Neural crest cell (in vitro differentiated cells): ENCODE measurements at places on chromosomes 2 and 18. TPM values are rescaled to one million over a fixed set of nuclear protein-coding genes. Genes with fewer than 3 reads are reported as not detected.

TMEM18 gene
- 27.7 and 28.2 TPM in 2 replicates for total RNA-seq

MYOM1 gene
- 0.89 and 1.4 TPM in 2 replicates for total RNA-seq

ACTR2 gene
- 213 and 217 TPM in 2 replicates for total RNA-seq

DNA sequence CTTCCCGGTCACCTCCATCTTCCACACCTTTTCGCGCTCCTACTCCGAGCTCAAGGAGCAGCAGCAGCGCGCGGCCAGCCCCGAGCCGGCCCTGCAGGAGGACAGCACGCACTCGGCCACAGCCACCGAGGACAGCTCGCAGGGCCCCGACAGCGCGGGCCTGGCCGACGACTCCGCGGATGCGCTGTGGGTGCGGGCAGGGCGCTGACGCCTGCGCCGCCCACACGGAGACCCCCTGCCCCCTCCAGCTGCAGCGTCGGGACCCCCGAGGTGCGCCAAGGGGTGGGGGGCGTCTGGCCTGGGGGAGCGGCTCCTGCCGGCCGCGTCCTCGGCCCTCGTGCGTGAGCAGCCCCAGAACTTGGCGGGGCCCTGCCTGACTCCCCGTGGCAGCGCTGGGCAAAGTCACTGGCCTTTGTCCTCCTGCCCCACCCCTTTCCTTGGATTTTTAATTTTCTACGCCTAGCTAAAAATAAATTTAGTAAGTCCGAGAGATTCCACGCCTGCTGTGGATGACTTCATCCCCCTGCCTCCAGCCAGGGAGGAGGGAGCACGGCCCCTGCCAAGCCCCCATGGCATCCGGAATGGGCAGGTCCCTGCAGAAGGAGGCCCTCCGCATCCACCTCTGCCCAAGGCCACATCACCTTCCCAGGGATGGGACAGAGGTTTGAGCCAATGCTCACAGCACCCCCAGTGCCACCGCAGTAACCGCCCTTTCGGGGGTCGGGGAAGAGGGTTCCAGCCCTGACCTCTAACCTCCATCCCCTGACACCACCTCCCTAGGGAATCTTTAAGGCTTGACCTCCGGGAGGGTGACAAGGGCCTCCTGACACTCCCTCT lies 51.6 kb downstream of the SLC66A2 start:
- no peaks in the 10 kb centered on the region for H3K27me3 ChIP-seq
- no peak for DNase-seq
- H3K36me3 ChIP-seq: peaks cover 38% of the 10 kb centered on the region
- H3K4me1 ChIP-seq: no peaks in the 10 kb centered on the region

DNA sequence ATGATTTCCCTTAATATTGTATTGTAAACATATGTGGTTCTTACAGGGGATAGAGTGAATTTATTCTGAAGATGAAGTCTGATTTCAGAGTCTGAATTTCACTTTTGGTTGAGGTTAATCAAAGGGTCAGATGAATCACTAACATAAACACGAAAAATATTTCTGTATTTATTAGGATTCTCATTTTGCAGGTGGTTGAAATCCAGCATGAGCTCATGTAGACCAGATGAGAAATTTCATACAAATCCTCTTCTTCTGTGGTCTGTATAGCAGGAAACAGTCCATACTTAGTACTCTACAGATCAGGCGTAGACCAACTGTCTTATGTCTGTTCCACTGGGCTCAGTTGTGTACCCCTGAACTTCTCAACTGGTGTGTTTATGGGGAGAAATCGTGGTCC lies 157.8 kb downstream of the BABAM2 start:
- H3K4me1 ChIP-seq: no peaks in the 10 kb centered on the region
- H3K27ac ChIP-seq: no peak overlapping the region
- H3K27me3 ChIP-seq: no peaks in the 10 kb centered on the region
- no peaks in the 10 kb centered on the region for H3K36me3 ChIP-seq
- no peak overlapping the region for H3K4me3 ChIP-seq
- no peak for DNase-seq

- H3K36me3 ChIP-seq: no peaks in the 10 kb centered on the region
- H3K27me3 ChIP-seq: no peaks in the 10 kb centered on the region
- no peak overlapping the region for H3K4me3 ChIP-seq
- no peak overlapping the region for H3K27ac ChIP-seq
These were observed 39.7 kb downstream of the C2orf76 start for GRCh38 chr2:119326938-119327337.

DNA sequence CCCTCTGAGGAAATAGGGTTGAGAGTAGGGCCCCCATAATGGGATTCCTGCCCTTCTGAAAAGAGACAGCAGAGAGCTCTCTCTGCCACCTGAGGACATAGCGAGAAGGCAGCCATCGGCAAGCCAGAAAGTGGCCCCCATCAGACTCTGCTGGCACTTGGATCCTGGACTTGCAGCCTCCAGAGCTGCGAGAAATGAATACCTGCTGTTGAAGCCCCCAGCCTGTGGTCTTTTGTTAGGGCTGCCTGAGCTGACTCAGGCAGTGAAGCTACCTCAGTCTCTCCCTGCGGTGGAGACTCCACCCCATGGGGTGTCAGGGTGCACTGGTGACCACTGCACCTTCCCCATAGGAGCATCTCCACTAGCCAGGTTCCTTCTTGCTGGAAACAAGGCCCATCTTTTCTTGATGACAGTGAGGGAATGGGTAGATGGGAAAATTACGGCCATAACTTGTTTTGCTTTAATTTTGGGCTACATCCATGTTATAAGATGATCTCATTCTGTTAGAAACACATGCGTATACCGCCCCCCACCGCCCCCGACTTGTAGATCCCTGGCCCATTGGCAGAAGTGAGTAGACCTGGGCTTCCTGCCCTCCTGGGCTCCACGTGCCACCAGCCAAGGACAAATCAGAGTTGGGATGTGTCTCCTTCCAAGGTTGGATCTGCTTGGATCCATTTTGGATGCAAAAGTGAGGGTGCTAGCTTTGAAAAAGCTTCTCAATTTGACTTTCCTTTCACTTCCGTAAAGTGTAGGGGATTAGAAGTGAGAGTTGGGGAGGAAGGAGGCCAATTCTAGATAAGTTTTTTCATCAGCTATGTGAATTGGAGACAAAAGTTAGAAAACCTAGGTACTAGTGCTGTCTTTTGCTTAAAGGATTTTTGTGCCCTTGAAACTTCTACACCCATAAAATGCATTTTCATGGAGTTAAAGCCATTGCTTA lies 42.9 kb downstream of the NCK2 start:
- peaks cover 45% of the 10 kb centered on the region for H3K4me1 ChIP-seq
- H3K4me3 ChIP-seq: no peak overlapping the region
- peak overlapping the region; percentile 86 for H3K27ac ChIP-seq
- peaks cover 5% of the 10 kb centered on the region for H3K36me3 ChIP-seq
- no peaks in the 10 kb centered on the region for H3K27me3 ChIP-seq

GRCh38 chr18:3716116-3716660 lies 266.2 kb downstream of the TGIF1 start:
- peaks cover 5% of the 10 kb centered on the region for H3K4me1 ChIP-seq
- DNase-seq: no peak
- H3K36me3 ChIP-seq: no peaks in the 10 kb centered on the region
- no peak overlapping the region for H3K27ac ChIP-seq
- H3K4me3 ChIP-seq: no peak overlapping the region
- no peaks in the 10 kb centered on the region for H3K27me3 ChIP-seq

DNA sequence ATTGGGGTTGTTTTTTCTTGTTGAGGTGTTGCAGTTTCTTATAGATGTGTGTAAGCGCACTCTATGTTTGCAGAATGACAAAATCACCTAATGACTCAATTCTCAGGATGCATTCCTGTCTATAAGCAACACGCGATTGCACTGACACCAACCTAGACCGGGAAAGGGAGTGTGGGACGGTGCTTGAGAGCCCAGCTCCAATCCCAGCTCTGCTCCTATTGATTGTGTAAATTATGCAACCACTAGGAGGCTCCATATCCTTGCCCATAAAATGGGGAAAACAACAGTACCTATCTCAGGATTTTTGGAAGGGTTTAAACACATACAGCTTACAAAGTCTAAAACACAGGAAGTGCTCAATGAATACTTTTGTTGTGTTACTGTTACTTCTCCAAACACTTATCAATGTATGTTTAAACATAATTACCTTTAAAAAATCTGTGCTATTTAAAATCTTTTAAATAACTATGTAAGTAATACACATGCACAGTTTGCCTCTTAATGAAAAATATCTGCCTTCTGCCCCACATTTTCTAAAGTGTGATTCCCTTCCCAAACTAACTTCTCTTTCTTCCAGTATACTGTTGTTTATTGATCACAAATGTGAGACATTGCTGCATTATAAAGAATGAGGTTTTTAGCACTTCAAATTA lies 132.5 kb downstream of the SPHKAP start:
- H3K4me3 ChIP-seq: no peak overlapping the region
- no peak overlapping the region for H3K27ac ChIP-seq
- peaks cover 6% of the 10 kb centered on the region for H3K27me3 ChIP-seq
- H3K4me1 ChIP-seq: peaks cover 3% of the 10 kb centered on the region

DNA sequence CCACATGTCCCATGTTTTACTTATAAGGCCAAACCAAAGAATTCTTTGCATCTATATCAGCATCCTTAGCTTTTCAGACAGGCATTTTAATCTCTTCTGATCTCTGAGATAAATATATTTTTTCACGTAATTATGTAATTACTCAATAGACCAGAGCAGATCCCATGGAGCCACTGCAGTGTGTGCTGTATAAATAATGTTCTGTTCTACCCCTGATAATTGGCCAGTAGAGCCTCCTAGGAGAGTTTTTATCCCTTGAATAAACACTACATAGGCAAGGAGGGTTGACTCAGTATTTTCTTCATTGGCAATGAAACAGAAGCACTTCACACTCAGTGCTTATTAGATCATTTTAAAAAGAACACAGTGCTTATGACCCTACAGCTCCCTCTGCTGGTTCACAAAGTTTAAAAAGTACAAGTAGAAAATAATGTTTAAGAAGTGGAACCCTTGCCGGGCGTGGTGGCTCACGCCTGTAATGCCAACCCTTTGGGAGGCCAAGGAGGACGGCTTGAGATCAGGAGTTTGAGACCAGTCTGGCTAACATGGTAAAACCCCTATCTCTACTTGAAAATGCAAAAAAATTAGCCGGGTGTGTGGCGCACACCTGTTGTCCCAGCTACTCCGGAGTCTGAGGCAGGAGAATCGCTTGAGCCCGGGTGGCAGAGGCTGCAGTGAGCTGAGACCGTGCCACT lies 91.9 kb downstream of the PPP1R1C start:
- H3K27me3 ChIP-seq: no peaks in the 10 kb centered on the region
- DNase-seq: peak; percentile 58
- no peak overlapping the region for H3K4me3 ChIP-seq
- no peaks in the 10 kb centered on the region for H3K36me3 ChIP-seq
- no peak overlapping the region for H3K27ac ChIP-seq

DNA sequence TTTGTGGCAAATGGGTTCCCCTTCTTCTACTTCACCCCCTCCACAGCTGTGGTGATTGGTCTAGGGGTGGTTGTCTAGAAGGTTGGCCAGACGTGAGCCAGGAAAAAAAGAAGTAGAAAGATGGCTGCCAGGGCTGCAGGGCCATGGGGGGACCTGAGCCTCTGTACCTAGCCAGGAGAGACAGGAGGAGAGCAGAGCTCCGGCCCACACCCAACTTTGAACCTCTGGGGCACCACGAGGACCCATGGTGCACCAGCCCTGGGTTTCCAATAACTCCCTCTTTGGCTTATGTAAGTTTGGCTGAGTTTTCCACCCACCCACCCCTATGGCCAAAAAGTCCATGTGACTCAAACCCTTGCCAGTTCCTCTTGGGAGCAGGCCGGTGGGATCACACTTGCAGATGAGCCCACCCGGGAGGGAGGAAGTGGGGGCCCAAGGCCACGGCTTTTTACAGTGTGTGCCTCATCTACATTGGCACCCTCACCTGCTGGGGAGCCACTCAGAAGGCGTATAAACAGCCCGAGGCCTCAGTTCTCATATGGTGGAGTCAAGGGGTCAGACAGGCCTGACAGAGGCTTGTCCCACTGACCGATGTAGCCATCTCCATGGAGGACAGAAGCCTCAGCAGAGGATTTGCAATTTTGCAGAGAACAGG lies 293.1 kb upstream of the HDAC4 start:
- H3K4me1 ChIP-seq: peaks cover 6% of the 10 kb centered on the region
- no peak overlapping the region for H3K4me3 ChIP-seq
- no peak for DNase-seq
- H3K27ac ChIP-seq: no peak overlapping the region
- H3K36me3 ChIP-seq: no peaks in the 10 kb centered on the region
- no peaks in the 10 kb centered on the region for H3K27me3 ChIP-seq

DNA sequence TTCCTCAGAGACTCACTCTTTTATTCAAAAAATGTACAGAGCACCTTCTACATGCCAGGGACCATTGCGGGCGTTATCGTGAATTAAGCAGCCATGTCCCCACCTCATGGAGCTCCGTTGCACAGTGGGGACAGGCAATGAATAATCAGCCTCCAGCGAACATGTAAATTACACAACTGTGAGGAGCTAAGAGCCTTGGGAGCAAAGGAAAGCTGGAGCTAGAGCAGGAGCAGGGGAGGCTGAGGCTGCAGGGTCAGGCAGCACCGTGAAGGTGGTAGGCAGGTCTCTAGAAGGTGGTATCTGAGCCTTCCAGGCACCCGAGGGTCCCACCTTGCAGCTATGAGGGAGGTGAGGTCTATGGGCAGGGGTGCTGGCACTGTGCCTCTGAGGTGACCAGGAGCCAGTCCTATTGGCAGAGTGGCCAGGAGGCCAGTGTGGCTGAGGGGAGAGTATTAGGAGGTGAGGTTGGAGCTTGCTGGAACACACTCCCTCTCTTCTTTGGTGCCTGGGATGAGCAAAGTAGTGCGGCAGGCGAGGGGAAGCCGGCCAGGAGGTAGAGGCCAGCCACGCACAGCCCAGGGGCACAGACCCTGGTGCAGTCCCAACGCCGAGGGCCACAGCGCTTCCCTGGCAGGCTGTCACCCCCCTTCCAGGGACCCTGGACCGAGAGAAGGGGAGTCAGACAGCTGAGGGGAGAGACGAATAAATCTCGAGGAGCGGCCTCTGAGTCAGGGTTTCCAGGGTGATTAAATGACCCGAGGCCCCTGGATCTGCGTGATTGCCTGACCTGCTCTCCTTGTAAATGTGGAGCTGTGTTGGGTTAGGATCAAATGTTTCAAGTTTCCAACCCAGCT lies 167.3 kb downstream of the SEPTIN10 start:
- DNase-seq: no peak
- peaks cover 8% of the 10 kb centered on the region for H3K36me3 ChIP-seq

DNA sequence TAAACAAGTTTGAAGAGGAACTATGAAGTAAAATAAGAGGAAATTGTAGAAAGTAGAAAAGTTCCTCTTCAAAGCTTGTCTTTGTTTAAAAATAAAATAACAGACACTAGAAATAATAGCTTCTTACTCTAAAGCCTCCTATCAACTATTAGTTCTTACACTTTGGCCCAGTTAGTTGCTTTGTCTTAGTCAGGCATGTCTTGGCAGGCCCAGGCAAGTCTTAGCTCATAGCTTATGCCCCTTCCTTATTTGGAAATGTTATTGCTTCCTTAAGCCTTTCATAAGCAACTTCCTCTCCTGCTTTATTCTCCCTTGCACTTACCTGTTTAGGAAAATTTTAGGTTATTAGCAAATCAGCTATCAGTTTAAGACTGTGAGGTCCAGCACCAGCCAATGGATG lies 950.6 kb upstream of the LRATD1 start:
- H3K4me1 ChIP-seq: peaks cover 4% of the 10 kb centered on the region
- no peak for DNase-seq
- no peak overlapping the region for H3K27ac ChIP-seq
- H3K36me3 ChIP-seq: peaks cover 4% of the 10 kb centered on the region

- peaks cover 3% of the 10 kb centered on the region for H3K36me3 ChIP-seq
- H3K4me1 ChIP-seq: peaks cover 6% of the 10 kb centered on the region
- no peak overlapping the region for H3K4me3 ChIP-seq
- DNase-seq: no peak
- no peak overlapping the region for H3K27ac ChIP-seq
These were observed 6.0 kb upstream of the GPR55 start for GRCh38 chr2:230930928-230931555.
